ENCODE measurements at places on chromosomes 3 and 15.

GRCh38 chr3:39154280-39155021, 1.1 kb upstream of the CSRNP1 start:
- peaks cover 41% of the 10 kb centered on the region for H3K4me1 ChIP-seq
- H3K36me3 ChIP-seq = no peaks in the 10 kb centered on the region
- no peaks in the 10 kb centered on the region for H3K27me3 ChIP-seq
- H3K4me3 ChIP-seq = no peak overlapping the region
- DNase-seq = peak; percentile 88

- H3K4me3 ChIP-seq = no peak overlapping the region
- no peaks in the 10 kb centered on the region for H3K4me1 ChIP-seq
- no peaks in the 10 kb centered on the region for H3K36me3 ChIP-seq
- DNase-seq = no peak
- no peaks in the 10 kb centered on the region for H3K27me3 ChIP-seq
Observed at GRCh38 chr3:105613120-105613519, 246.4 kb downstream of the ALCAM start.

GRCh38 chr15:60798821-60799220, 319.9 kb upstream of the ICE2 start:
- peaks cover 15% of the 10 kb centered on the region for H3K4me1 ChIP-seq
- no peak overlapping the region for H3K27ac ChIP-seq
- H3K27me3 ChIP-seq = no peaks in the 10 kb centered on the region
- no peak for DNase-seq
- no peaks in the 10 kb centered on the region for H3K36me3 ChIP-seq

- H3K4me1 ChIP-seq = no peaks in the 10 kb centered on the region
- no peak overlapping the region for H3K4me3 ChIP-seq
- H3K27ac ChIP-seq = peak overlapping the region; percentile 15
- H3K36me3 ChIP-seq = no peaks in the 10 kb centered on the region
- H3K27me3 ChIP-seq = peaks cover 14% of the 10 kb centered on the region
Observed at GRCh38 chr3:194364652-194365434, 4.7 kb downstream of the LRRC15 start.

DNA sequence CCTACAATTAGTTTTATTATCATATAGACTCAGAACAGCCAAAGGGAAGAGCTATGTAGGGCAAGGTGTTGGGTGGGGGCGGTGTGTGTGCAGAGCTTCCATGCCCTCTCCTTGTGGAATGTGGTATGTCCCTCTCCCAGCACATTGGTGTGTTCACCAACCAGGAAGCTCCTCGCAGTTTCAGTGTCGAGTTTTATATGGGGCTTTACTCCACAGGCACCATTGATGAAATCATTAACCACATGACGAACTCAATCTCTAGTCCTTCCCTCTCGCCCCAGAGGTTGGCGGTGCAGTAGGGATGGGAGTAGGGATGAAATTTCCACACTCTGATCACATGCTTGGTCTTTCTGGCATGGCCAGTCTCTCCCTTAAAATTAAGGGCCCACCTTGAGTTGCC, 13.6 kb upstream of the SRP14 start:
- DNase-seq = peak; percentile 15
- H3K27ac ChIP-seq = no peak overlapping the region
- H3K36me3 ChIP-seq = no peaks in the 10 kb centered on the region
- no peak overlapping the region for H3K4me3 ChIP-seq

GRCh38 chr3:173584093-173584837, 186.7 kb downstream of the NLGN1 start:
- peaks cover 13% of the 10 kb centered on the region for H3K4me1 ChIP-seq
- peak overlapping the region; percentile 48 for H3K4me3 ChIP-seq

- no peaks in the 10 kb centered on the region for H3K4me1 ChIP-seq
- H3K27me3 ChIP-seq = no peaks in the 10 kb centered on the region
- H3K4me3 ChIP-seq = no peak overlapping the region
- no peak overlapping the region for H3K27ac ChIP-seq
- no peak for DNase-seq
Observed at GRCh38 chr3:34669490-34669889, 871.1 kb downstream of the PDCD6IP start.

DNA sequence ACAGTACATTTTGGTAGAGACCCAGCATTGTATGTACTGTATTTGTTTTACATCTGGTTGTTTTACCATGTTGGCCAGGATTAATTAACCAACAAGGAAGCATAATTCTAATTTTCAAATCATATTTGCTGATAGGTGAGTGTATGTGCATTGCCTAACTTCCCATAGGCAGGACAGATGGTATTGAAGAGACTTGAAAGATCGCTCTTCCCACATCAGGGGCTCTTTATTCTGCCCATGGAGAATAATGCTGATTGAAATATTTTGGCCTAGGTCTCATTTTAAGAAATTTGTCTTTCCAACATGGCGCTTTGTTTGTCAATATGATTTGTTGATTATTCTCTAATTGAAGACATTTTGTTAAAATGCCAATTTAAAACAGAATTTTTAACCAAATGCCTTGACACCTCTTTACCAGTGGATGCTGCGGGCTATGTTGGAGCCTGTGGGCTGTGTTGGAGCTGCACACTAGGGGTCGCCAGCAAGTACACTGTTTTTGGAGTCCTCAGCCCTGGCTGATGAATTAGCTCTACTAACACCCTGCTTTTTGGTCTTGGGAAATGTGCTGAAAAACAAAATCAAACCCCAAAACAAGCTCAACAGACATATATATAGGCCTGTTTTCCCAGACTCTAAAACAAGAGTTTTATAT, 5.3 kb downstream of the P2RY12 start:
- H3K4me3 ChIP-seq = no peak overlapping the region
- no peaks in the 10 kb centered on the region for H3K36me3 ChIP-seq
- H3K27me3 ChIP-seq = no peaks in the 10 kb centered on the region
- no peak overlapping the region for H3K27ac ChIP-seq
- DNase-seq = no peak
- H3K4me1 ChIP-seq = no peaks in the 10 kb centered on the region

DNA sequence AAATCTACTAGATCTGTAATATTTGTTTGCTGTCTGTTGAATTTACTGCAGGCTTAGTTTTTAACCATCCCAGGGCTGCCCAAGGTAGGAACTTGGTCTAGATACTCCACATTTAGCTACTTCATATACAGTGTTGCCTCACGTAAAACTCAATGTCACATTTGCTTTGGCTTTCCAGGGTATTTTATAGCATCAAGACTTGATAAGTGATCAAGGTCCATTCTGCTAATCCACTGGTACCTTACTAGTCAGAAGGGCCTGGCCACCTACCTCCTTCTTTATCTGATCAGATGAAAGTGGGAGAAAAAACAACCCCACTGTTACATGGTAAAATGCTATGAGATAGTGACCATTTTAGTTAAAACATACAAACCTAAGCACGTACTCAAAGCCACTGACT, 25.5 kb upstream of the GREM1 start:
- H3K27ac ChIP-seq = no peak overlapping the region
- no peak overlapping the region for H3K4me3 ChIP-seq
- no peaks in the 10 kb centered on the region for H3K36me3 ChIP-seq
- H3K27me3 ChIP-seq = no peaks in the 10 kb centered on the region
- H3K4me1 ChIP-seq = no peaks in the 10 kb centered on the region

- H3K4me1 ChIP-seq = peaks cover 9% of the 10 kb centered on the region
- H3K36me3 ChIP-seq = no peaks in the 10 kb centered on the region
- H3K27me3 ChIP-seq = no peaks in the 10 kb centered on the region
- no peak overlapping the region for H3K4me3 ChIP-seq
- no peak overlapping the region for H3K27ac ChIP-seq
Observed at GRCh38 chr3:12252889-12253288, 36.0 kb upstream of the PPARG start.

DNA sequence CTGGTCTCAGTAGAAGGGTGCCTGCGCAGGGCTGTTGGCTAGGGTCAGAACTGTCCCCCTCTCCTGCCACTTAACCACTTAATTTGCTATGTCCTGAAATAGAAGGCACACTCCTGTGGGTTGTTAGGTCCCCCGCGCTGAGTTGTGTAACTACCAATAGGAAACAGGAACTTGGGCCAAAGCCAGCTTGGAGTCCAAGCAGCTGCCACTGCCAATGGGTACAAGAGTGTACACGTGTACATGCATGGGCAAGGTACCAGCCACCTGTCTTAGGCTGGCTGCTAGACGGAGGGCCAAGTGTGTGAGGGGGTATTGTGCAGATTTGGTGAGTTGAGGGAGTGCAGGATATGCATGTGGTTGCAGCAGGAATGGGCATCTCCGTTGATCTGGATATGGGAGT, 29.7 kb upstream of the POLG start:
- no peak overlapping the region for H3K4me3 ChIP-seq
- no peaks in the 10 kb centered on the region for H3K36me3 ChIP-seq
- H3K4me1 ChIP-seq = peaks cover 37% of the 10 kb centered on the region
- peaks cover 100% of the 10 kb centered on the region for H3K27me3 ChIP-seq
- DNase-seq = peak; percentile 74

DNA sequence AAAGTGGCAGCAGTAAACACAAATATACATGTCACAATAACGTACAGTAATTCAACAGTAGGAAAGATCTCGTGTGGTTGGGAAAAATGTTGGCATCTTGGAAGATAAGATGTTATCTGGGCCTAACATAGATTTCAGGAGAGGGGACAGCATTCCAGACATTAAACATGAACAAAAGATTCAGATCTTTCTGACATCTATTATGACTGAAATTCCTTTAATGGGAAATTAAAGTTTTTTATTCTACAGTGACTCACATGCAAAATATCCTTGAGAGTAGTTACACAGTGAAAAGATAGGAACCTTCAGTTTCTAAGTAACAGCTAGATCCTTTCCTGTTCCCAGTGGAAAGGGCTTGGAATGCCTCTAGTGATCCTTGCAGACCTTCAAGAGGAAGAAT, 9.2 kb downstream of the NDUFB5 start:
- H3K4me3 ChIP-seq = no peak overlapping the region
- peaks cover 17% of the 10 kb centered on the region for H3K4me1 ChIP-seq
- peaks cover 66% of the 10 kb centered on the region for H3K36me3 ChIP-seq

DNA sequence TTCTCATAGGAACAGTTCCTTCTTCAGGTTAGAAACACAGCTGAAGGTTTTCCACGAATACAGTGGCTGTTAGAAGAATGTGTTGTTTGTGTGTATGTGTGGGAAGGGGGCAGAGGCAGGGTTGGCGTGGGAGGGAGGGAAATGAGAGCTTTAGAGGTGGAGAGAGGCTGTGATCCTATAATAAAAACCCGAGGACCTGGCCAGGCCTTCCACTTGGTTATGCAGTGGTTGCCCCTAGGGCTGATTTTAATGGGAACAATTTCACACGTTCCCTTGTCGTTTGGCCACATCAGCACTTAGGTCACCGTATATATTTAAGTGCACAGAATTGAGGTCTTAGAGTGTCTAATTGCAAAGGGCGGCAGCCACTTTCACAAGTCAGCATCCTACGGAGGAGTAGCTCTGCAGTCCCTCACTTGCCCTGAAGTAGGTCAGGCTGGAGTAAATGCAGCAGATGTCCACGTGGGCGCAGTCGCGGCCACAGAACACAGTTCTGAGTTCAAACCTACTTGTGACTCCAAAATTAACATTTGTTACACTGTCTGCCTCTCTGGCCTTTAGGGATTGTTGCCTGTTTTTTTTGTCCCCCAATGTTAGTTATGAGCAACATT, 85.6 kb downstream of the PDCD6IP start:
- H3K27me3 ChIP-seq = peaks cover 8% of the 10 kb centered on the region
- H3K4me3 ChIP-seq = no peak overlapping the region
- H3K27ac ChIP-seq = no peak overlapping the region
- DNase-seq = no peak

GRCh38 chr3:10669490-10670048, 146.5 kb upstream of the SLC6A11 start:
- no peak overlapping the region for H3K4me3 ChIP-seq
- peaks cover 10% of the 10 kb centered on the region for H3K4me1 ChIP-seq
- H3K27me3 ChIP-seq = peaks cover 12% of the 10 kb centered on the region
- no peaks in the 10 kb centered on the region for H3K36me3 ChIP-seq
- no peak overlapping the region for H3K27ac ChIP-seq
- DNase-seq = no peak

DNA sequence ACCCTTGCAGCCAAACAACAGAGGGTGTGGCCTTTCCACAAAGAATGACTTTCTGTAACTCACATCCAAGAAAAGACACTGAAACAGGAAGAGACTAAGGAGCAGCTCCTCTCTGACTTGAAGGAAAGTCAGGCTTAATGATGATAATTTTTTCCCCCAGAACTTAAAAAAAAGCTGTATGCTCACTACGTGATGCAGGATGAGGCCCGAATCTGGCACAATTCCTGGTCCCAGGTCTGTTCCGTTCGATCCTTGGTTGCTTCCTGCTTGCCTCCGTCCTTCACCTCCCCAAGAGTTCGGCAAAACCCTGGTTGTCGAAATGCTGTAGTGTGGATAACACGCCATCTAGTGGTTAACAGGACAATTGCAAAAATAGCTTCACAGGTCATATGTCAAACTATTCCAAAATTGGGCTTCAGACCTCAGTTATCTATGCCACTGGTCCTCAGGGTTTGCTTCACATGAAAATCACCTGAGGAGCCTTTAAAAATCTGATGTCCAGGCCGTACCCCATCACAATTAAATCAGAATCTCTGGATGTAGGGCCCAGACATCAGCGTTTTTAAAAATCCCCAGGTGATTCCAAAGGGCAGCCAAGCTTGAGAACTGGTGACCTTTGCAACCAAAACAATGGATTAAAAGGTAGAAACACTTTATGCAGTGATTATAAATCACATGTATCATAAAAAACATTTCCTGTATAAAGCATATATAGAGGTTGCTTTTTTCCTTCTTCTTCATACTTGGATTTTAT, 28.1 kb upstream of the SYNM start:
- H3K27ac ChIP-seq = peak overlapping the region; percentile 11
- H3K4me3 ChIP-seq = peak overlapping the region; percentile 40
- H3K27me3 ChIP-seq = no peaks in the 10 kb centered on the region

- H3K4me1 ChIP-seq = no peaks in the 10 kb centered on the region
- DNase-seq = no peak
- H3K36me3 ChIP-seq = no peaks in the 10 kb centered on the region
- no peak overlapping the region for H3K27ac ChIP-seq
- no peak overlapping the region for H3K4me3 ChIP-seq
Observed at GRCh38 chr3:133136114-133137041, 98.2 kb downstream of the TMEM108 start.

GRCh38 chr3:124526601-124527000, 203.7 kb upstream of the UMPS start:
- H3K36me3 ChIP-seq = no peaks in the 10 kb centered on the region
- DNase-seq = no peak
- no peaks in the 10 kb centered on the region for H3K4me1 ChIP-seq
- no peaks in the 10 kb centered on the region for H3K27me3 ChIP-seq
- no peak overlapping the region for H3K27ac ChIP-seq

GRCh38 chr3:127091376-127091775, 101.6 kb upstream of the PRR23E start:
- H3K4me3 ChIP-seq = no peak overlapping the region
- no peaks in the 10 kb centered on the region for H3K27me3 ChIP-seq
- H3K27ac ChIP-seq = no peak overlapping the region
- peak; percentile 64 for DNase-seq
- H3K4me1 ChIP-seq = no peaks in the 10 kb centered on the region

All from spleen (tissue), 13 donors.